ENCODE measurements at places on chromosomes 3 and 15.

GRCh38 chr15:72380743-72381142 is 4.9 kb upstream of the HEXA start:
- DNase-seq: no peak

GRCh38 chr3:86381247-86381646 is 609.7 kb downstream of the VGLL3 start:
- DNase-seq: no peak

DNA sequence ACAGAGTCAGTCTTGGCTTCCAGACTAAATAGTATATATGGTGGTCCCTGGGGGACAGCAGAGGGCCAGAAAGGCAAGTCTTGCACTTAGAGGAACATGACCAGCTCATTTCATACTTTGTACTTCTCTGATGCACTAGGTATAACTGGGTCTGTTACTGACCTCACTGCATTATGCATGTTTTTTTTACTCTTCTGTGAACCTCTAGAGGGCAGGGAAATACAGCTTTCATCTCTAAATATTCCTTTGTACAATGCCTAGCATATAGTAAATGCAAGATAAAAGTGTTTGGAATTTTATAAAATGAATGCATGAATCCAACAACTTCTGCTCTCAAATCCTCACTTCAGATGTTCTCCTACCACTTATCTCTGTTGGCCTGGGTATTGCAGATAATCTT is 23.4 kb upstream of the ARL14 start:
- no peak for DNase-seq

DNA sequence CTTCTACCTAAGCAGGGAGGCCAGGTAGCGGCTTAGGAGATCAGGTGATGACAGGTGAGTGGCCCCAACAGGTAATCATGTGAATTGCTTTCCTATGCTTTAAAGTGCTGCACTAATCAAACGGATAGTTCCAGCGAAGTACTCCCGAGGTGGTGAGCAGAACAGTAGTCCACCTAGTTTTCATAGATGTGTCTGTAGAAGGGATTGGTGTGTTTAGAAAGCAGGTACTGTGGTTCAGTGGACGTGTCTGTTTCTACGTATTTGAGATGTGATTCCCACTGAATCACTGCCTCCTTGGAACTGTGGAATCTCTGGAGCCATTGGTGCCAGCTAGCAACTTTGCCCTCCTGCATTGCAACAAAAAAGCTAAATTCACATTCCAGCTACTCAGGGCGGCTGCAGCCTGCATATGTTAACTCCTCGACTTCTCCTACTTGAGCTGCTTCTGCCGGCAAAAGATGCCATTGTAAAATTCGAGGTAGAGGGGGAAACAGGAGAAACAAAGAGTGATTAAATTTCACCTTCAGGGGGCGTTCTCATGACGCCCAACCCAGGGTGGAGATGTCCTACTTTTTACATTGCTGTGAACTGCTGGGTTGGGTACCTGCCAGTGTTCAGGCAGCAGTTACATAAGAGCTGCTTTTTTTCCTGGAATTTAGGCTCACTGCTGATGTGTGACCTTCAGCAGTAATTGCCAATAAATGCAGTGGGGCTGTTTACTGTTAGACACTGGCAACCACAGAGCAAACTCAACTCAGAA is 227.3 kb downstream of the ITPR1 start:
- DNase-seq: no peak

DNA sequence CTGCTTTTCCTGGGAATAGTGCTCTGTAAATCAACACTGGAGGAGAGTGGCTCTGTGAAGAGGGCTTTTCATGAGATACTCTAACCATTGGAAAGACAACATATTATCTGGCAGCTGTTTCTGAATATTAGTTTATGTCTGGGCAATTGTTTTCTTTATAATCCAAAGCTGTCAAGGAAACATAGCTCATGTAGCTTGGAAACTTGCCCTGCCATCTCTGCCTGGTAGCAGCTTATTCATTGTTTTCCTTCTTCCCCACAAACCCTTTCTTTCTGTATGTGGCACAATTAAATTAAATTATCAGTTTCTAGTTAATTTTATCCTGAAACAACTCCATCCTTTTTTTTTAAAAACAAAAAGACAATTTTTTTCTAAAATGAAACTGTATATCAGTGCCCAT is 160.0 kb downstream of the EDEM1 start:
- no peak for DNase-seq

DNA sequence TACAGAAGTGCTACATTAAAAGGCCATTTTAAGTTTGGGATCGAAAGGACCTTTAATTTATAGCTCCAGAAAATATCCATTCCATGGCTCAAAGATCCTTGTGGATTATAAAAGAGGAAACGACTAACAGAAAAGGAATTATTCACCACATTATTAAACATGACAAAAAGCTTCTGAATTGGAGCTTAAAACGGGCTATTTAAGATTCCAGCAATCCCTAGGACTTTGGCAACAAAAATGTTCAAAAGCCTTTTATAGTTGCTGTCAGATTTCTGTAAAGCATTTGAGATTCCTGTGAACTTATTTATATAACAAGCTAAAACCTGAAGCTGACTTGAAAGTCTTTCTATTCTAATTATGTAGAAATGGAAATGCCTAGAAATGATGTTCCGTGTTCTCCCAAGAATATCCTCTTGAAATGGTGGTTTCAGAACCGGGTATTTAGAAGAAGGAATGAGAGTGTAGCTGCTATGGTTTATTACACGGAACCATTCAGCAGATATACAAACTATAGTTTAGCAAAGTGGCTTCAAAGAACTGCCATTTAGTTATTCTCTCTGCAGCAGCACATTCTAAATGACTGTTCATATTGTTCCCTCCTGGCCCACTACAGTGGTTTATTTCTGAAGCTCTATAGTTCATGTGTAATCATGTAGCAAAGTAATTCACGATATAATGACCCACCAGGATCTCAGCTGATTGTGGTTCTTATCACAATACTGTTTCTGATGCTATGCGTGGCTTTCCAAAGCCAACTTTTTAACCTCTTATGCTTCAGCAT is 961.7 kb downstream of the FHIT start:
- DNase-seq: no peak

- DNase-seq: no peak
These were observed 241.9 kb downstream of the MEIS2 start for GRCh38 chr15:36858423-36858822.

DNA sequence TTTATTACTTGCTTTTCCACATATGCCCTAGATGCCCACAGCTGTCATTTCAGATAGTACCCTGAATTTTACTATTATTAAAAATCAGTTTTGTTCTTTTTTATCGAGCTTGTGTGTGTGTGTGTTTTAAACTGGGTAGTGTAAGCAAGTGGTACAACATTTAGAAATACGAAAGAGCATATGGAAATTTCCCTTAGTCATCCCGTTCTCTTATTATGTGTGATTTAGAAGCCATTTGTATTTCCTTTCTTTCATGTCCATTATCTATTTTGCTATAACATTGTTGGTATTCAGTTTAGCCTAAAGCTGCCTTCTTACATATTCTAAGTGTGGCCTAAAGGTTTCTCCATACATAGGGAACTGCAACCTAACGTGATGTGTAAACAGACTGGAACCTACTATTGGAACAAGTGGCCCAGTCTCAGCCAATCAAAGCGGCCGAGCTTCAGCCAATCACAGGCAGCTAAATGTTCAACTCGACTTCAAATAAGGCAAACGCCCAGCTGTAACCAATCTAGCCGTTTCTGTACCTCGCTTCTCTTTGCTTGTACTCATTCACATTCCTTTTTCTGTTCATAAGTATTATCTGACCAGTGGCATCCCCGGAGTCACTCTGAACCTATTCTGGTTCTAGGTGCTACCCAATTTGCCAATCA is 14.7 kb upstream of the SYN2 start:
- DNase-seq: no peak

DNA sequence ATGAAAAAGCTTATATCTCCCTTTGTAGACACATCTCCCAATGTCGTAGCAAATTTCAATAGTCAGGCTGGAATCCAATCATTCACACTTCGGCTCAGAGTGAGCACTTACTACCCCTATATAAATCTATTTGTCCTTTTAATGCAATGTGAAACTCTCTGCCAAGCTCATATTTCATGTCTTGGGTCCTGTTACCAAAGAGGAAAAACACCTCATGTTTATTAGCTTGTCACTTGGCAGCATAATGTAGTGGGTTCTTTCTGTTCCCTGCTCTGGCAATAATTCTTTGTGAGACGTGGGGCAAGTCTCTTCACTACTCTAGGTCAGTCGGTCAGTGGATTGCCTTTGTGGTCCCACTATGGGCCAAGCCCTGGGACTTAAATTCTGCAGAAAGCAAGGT is 107.1 kb downstream of the SRGAP3 start:
- no peak for DNase-seq

GRCh38 chr15:86178845-86179244 is 99.2 kb downstream of the AGBL1 start:
- no peak for DNase-seq

GRCh38 chr3:152300029-152300731 is 31.5 kb downstream of the MBNL1 start:
- no peak for DNase-seq

DNA sequence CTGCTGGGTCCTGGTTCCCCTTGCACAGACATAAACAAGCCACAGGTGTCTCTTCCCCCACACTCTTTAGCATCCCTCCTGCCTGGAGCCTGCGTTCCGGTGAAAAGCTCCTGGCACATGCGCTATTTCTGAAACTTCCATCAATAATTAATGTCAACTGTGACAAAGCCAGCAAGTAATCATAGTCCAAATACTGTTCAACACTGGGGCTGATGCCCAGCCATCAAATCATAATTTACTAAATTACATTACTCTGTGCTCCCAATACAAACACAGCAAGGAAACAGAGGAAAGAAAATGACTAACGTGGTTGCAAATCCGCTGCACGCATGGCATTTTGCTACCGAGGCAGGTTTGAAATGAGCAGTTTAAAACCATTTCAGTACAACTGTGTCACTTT is 294.7 kb downstream of the ERC2 start:
- no peak for DNase-seq

DNA sequence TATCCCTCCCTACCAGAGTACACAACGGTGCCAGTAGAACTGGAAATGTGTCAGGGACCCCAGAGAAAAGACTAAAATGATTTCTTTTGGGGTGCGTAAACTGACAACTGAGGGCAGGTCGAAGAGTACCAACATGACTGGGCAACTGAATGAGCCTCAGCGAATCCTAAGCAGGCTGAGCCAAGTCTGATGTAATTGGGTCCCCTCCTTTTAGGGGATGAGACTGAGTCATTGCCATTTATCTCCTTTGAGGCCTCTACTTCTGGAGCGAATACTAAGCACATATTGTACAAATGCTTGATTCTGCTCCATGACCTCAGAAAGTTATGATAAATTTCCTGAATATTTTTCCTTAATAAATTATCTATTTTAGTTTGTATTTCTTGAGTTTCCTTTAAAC is 17.3 kb upstream of the GPR156 start:
- no peak for DNase-seq

DNA sequence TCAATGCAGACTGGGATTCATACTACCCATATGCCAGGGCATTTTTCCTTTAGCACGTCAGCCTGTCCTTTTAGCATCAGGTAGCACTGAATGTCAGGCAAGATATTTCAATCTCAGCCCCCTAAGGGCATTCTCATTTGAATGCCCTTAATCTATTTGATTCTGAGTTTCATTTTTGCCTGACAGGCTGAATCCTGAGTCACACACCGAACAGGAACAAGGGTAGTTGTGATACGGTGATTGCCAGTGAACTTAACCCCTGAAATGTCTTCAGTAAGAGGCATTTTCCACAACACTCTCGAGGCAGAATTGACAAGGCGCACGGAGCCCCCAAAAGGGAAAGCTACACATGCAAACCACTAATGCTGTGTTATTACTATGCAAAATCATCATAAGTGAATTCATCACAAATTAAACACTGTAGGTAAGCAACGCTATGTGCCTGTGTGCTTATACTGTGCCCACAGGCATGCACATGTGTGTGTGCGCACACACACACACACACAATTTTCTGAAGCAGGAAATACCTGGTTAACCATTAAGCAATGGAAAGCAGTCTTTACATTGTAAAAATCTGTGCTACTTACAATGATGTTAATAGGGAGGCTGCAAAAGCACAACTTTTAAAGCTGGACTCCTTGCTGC is 130.4 kb downstream of the ZNF385D start:
- DNase-seq: no peak

GRCh38 chr3:24315356-24315755 is 179.3 kb downstream of the THRB start:
- DNase-seq: no peak

DNA sequence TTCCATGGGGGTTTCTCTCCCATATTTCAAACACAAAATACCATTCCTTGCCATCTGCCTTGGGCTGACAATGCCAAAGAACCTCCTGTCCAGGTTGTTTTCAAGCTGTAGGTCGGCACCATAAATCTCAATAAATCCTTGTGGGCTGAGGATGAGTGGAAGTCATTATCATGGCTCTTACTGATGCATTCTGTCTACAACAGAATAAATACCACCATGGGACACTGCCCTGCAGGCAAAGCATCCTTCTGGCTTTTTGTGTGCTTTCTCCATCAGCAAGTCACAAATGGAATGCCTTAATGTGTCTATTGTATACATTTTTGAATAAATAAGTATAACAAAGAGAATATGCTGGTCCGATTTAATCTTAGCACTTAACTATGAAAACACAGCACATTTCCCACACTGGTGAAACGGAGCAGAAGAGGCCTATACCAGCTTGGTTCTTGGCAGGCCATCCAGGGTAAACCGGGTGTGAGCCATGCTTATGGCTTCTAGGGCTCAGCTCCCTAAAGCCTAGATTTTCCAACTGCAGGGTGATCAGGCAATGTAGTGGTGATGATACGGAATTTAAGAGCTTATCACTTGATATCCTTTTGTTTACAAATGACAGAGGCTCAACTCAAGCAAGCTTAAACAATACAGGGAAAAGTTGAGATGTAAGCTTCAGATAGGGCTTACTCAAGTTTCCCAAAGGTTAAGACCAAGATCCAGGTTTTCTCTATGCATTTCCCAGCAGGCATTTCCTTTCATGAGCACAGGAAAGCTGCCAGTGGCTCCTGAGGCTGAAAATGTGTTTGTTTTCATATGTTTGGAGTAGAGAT is 133.2 kb upstream of the LRTM1 start:
- no peak for DNase-seq

DNA sequence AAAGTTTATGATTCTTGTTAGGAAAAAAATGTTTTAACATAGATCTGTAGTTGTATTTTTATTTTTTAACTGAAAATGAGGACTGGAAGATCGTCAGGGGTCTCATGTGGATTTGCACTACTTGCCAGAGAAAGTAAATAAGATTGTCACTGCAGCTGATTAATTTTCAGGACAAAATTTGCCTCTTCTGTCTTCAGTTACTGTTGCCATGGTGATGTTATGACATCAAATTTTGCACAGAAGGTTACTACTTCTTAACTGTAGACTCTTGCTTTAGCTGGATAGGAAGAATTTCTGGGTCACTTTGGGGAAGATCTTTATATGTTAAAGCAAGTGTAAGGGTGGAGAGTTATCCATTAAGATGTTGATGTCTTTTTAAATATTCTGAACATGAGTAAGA is 82.2 kb upstream of the WDR72 start:
- DNase-seq: no peak
